ENCODE measurements at places on chromosomes 5 and 9. TPM values are rescaled to one million over a fixed set of nuclear protein-coding genes. Genes with fewer than 3 reads are reported as not detected.
A peak's percentile ranks its signal among the peaks of the same experiment; 100 is the strongest.

Gene GABRA1
- not detected for total RNA-seq

Gene GPR151
- not detected for total RNA-seq

Gene DAB2
- total RNA-seq: 74.4 TPM

Gene ELL2
- total RNA-seq: 149 TPM

Gene ADGRD2
- total RNA-seq: not detected

Gene HAVCR2
- total RNA-seq: 7.8 TPM

Gene GRM6
- total RNA-seq: not detected

Gene ZBTB26
- 7.0 TPM for total RNA-seq

Gene KCNIP1
- not detected for total RNA-seq

Gene NPR3
- total RNA-seq: 15.8 TPM

Gene SH3PXD2B
- total RNA-seq: 35.1 TPM

Gene PROB1
- not detected for total RNA-seq

Gene CNTNAP3
- total RNA-seq: not detected

Gene PCDHGA1
- not detected for total RNA-seq

Gene BNC2
- 37.8 TPM for total RNA-seq

Gene TMEM215
- total RNA-seq: not detected

Gene FSTL4
- total RNA-seq: 0.37 TPM

Gene FOXB2
- not detected for total RNA-seq

GRCh38 chr5:109939116-109939682, 249.5 kb downstream of the MAN2A1 start:
- no peak for DNase-seq

- DNase-seq: no peak
Observed at GRCh38 chr5:16540421-16540820, 74.8 kb upstream of the ZNF622 start.

- DNase-seq: no peak
Observed at GRCh38 chr9:34518896-34519295, 3.9 kb downstream of the ENHO start.

DNA sequence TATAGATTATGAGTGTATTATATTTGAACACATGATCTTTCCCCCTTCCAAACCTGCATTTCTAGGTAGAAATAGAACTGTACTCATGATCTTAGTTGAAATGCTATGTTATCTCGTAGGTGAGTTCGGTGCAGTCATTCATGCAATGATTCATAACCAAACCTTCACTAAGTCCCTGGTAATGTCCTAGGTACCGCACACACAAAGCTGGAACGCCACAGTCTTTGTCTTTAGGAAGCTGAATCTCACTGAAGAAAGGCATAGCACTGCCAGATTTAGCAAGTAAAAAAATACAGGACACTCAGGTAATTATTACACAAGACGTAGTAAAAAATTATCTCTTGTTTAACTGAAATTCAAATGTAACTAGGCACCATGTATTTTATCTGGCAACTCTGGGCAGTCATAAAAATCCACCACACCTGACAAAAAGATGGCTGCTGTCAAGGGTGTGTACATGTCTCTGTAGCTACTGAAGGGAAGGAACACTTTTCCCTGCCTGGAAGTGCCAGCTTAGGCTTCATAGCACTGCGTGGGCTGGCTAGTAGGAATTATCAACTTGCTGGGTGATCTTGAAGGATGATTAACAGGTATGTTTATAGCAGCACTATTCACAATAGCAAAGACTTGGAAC, 28.0 kb upstream of the TXN start:
- no peak for DNase-seq

DNA sequence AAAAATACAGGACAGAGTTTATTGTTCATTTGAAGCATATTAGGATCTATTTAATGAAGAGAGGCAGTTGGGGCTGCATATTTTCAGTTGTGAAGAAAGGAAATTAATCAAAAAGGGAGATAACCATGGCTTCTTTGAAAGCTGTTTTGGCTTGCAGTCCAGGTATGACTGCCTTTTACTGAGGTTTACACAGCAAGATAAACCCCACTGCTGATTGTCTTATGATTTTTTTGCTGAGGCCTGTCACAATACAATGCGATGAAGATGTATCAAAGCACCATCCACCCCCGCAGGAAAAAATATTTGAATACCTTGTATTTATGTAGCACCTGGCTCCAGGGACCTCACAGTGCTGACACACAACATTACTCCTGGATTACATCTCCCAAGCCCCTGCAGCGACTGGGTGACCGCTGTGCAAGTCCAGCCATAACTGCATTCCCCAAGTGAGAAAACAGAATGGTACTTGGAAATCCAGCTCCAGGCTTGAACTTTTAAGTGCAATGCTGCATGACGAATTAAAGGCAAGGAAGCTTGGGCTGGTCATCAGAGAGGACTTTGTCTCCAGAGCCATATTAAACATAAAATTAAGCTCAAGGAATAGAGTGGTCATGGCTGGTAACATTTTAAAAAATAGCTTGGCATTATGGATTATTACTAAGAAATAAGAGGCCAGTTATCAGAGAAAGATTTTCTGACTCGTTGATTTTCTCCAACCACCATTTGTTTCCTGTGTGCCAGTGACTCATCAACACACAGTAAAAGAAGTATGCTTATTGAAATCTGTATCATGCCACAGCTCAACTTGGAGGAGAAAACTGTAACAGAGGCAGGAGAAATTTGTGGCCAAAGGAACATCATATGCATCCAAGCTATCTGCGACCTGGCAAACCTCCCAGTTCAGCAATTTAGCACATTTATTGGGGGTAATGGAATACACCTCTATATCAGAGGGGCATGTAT, 374.2 kb downstream of the MAN2A1 start:
- DNase-seq: no peak

- no peak for DNase-seq
Observed at GRCh38 chr5:134051305-134051704, 46.5 kb upstream of the VDAC1 start.

DNA sequence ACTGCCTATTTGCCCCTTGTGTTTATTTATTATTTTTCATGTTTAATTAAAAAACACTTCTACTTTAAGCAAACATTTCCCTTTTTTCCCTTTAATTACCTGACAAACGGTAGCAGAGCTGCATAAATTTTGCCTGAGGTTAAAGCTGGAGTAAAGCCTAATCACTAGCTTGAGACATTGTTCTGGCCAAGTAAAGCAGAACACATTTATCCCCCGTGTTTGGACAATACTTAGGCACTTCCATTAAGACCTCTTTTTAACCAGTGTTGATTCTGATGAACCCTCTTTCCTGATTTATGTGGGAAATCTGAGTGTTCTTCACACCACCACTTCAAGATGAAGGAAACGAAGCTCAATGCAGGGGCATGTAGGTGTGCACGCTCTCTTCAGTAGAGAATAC, 54.5 kb downstream of the BNC2 start:
- DNase-seq: no peak

- DNase-seq: no peak
Observed at GRCh38 chr9:136185596-136186366, 19.1 kb downstream of the LHX3 start.

DNA sequence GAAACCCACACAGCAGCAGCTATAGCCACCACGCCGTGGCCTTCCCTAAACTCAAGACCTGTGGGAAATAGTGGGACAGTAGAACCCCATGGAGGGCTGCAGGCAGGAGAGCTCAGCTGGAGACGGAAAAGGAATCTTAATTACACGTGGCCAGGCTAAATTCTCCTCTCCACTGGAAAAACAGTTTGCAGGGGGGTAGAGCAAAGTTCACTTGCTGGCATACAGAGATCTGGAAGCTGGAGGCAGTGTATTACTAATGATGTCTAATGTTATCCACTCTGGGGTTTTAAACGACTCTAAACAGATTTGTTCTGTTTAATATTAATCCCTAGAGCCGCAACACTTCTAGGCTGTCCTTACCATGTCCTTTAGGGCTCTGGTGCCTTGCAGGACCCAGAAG, 257.1 kb downstream of the SAXO1 start:
- DNase-seq: no peak

GRCh38 chr9:99309141-99309939, 87.3 kb downstream of the SEC61B start:
- no peak for DNase-seq

- DNase-seq: peak; percentile 24
Observed at GRCh38 chr5:17436761-17437221, 61.2 kb upstream of the TAF11L2 start.

DNA sequence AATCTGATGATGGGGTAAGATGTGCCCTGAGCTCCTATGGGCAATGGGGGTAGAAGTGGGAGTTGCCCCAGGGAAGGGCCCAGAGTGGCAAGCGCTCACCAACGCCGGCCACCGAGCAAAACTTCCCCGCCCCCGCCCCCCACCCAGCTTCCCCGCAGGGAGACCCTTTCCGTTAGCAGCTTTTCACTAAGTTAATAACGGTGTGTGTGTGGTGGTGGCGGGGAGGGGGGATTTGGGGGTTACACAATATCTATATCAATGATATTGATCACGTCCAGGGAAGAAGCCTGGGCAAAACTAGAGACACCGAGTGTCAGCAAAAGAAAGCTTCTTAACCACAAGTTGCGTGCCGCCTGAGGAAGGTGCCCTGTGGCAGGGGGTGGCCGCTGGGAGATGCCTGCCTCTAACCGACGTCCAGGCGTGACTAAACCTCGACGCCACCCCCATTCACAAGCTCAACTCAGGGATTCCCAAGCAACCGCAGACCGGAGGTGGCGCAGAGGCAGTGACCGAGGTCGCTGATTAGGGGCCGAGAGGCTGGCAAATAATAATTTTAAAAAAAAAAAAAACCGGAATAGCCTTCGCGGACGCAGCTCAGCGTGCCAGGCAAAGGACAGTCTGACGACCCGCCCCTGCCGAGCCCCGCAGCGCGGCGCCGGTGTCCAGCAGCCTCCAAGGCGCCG, 222.6 kb downstream of the MEF2C start:
- DNase-seq: no peak

- DNase-seq: no peak
Observed at GRCh38 chr5:115486728-115487127, 57.8 kb downstream of the FEM1C start.

DNA sequence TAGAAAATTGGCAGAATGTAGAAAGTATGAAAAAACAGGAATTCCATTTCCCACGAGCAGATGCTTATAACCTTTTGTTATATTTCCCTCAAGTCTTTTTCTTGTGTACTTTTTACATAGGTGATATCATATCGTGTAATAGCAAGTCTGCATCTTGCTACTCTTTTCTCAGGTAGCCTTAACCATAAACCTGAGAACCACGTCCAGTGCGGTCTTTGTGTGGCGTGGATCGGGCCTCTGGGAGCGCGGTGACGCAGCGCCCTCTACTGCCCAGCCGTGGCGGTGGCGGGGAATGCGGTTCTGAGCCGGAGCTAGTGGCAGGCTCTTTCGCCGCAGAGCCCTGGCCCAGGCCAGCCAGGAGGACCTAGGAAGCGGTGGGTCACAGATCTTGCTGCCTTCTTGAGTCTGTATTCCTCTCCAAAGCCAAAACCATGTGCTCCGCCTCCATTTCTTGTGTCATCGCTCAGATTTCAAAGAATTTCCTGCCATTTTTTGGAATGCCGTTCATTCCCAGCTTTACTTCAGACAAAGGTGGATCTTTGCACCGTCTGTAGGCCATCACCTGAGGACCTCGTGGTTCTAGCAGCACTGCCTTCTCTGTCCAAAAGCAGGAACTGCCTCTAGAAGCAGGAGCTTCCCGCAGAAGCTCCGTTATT, 71.9 kb downstream of the MVB12B start:
- DNase-seq: peak; percentile 88

GRCh38 chr9:109458453-109459211, 39.5 kb downstream of the PTPN3 start:
- no peak for DNase-seq

DNA sequence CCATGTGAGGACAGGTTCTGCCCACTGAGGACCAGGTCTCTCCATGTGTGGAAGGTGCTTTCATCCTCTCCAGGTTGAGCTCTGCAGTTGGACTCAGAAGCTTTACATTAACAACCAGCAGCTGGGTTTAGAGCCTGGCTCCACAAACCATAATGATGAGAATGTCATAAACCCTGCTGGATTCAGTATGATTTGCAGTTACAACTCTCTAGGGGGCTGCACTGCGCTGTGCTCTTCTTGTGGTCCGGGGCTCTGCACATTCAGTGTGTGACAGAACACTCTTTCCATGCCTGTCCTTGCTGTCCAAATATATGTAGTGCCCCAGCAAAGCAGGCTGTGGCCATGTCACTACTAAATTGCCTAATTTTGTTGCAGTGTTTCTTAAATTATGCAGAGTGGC, 334.3 kb downstream of the ICE1 start:
- DNase-seq: no peak

DNA sequence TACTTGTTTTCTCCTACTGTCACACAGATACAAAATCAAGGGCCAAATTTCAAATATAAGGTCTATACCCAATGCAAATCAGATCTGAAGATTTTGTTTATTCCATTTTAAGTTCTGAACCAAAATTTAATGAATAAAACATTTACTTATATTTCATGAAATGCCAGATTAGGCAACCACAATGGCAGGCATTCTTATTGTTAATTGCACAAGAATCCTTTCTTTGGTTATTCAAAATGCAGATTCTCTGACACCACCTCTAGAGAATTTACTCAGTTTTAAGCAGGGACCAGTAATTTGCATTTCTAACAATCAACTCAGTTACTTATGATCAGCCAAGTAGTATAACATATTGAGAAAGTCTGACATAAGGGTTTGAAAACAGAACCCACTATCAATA, 972.4 kb upstream of the ACO1 start:
- no peak for DNase-seq

GRCh38 chr5:27590503-27590902, 552.1 kb upstream of the CDH9 start:
- no peak for DNase-seq

GRCh38 chr9:134136118-134136995, 475 bp downstream of the WDR5 start:
- DNase-seq: peak; percentile 60

GRCh38 chr9:117644932-117645636, 59.1 kb upstream of the TLR4 start:
- DNase-seq: no peak

- DNase-seq: no peak
Observed at GRCh38 chr5:98785244-98785643, 11.8 kb downstream of the RGMB start.

- no peak for DNase-seq
Observed at GRCh38 chr9:107639426-107639825, 149.9 kb upstream of the KLF4 start.

GRCh38 chr9:100217536-100217935, 118.5 kb downstream of the INVS start:
- no peak for DNase-seq

- DNase-seq: peak; percentile 9
Observed at GRCh38 chr5:180600554-180601041, 9.3 kb upstream of the SCGB3A1 start.

DNA sequence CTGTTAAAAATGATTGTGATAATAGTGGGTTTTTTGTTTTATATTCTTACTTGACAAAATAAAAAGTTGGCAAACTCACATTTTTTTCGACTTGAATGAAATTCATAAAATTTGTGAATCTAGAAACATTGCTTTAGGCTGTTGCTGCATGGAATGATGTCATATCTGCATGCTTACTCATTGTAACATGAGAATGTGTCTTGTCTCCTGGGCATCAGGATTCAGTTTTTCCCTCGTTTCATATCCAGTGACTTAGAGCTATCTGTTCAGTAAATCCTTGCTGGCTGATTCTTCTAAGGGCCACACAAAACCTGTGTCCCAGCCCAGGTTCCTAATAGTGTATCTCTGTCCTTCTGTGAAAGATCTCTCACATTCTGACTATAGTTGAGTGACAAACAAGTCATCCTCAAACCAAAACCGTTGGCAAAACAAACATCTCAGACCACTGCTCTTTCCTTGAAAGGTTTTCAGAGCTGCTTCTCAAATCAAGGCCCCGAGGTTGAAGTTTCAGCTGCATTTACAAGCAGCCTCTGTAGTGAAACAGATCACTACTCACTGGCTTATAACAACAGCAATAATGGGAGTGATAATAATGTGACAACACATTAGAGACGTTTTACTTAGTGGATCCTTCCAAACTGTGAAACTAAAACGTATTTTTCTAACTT, 95.0 kb downstream of the NPR3 start:
- peak; percentile 48 for DNase-seq

GRCh38 chr5:78593465-78593864, 55.1 kb downstream of the LHFPL2 start:
- DNase-seq: no peak
